ENCODE measurements at places on chromosomes 5 and 9.

DNA sequence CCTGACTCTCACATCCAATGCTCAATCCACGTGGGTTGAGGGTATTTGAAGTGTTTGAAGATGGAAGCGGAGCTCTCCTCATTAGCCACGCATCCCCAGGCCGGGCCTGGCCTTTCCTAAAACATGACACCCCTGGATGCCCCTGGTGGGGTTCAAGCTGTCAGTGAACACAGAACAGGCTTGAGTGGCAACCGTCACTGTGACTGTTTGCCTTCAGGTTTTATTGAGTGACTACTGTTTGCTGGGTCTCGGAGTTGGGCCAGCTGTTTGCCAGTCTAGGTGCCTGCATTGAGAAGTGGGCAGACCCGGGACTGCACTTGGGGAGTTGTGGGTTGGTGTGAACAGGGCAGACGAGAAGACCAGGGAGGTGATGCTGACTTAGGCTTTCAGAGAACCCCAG is 7.8 kb upstream of the OLFM1 start:
- DNase-seq: no peak

GRCh38 chr5:36723912-36724311 is 117.5 kb downstream of the SLC1A3 start:
- DNase-seq: no peak

- DNase-seq: no peak
These were observed 210.5 kb downstream of the PJA2 start for GRCh38 chr5:109199289-109199688.

GRCh38 chr9:91303741-91304415 is 57.8 kb downstream of the AUH start:
- no peak for DNase-seq

GRCh38 chr5:160788102-160788660 is 63.8 kb downstream of the ATP10B start:
- no peak for DNase-seq

DNA sequence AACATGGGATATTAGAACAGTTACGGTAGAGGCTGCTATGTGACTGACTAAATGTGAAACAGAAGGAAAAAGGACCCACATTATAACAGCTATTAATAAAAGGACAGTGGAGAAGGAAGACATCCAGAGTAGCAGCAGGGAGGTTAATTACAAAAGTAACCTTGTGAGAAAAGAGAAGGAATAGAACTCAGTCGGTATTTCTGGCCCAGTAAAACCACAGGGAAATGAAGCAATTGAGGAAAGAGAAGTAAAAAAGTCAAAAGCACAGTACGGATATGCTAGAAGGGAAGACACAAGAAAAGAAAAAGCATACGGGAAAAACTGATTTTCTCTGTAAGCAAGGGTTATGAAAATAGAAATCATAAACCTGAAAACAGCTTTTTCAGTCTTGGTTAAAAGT is 164.7 kb downstream of the RFX3 start:
- no peak for DNase-seq

DNA sequence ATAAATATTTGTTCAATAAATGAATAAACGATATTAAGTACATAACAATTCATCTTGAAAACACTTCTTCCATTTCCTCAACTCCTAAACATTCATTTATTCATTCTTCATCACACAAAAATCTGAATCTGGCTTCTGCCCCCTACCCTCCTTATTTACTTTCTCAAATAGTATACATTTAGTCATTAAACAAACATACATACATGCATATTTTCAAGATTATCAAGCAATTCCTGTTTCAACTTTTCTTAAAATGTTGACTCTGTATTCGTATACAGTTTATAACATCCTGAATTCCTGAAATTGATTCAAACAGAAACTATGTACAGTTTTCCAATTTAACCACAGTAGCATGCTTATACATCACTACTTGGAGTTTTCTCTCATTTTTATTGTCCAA is 129.0 kb downstream of the MUSK start:
- DNase-seq: no peak

DNA sequence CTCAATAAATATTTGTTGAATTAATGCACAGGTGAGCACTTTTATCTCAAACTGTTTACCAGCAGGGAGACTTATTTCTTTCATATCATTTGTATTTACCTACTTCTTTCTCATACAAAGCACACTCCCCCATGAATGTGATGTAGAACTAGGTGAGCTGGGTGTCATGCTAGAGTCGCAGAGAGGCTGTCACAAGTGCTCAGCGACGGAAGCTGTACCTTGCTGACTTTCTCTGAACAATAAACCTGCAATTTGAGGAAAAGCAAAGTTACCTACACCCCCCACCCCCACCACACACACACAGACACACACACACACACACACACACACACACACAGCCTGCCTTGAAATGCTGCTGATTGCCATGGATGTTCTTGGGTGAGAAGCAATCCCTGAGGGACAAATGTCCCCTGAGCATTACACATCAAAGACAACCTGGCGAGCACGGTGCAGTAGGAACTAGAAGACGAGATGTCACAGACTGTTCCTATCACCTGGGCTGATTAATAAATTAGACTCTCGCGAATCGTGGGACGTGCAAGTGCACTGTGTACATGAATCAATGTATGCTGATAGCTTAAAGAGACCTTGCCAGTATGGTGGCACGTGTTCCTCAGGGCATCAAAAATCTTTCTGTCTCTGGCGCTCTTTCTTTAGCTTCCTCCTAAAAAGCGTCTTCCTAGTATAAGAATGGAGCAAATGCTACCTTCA is 66.1 kb downstream of the BRINP1 start:
- no peak for DNase-seq

DNA sequence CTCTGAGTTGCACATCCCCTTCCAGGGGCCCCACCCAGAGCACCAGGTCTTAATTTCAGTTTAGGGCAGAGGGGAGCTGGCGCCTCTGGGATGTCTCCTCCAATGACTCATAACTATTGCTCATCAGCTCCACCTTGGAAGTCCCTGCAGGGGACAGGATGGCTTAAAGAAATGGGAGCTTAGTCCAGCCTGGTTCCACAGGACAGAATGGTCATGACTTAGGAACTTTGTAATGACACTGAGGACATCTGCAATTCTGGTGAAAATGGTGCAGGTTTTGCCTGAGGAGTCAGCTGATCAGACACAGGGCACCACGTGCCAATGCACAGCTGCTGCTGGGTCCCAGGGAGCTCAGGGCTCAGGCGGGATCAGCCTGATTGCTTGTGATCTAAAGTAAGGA is 16.4 kb upstream of the PPP1R26 start:
- no peak for DNase-seq

- DNase-seq: no peak
These were observed 100.3 kb downstream of the AUH start for GRCh38 chr9:91261417-91261816.

DNA sequence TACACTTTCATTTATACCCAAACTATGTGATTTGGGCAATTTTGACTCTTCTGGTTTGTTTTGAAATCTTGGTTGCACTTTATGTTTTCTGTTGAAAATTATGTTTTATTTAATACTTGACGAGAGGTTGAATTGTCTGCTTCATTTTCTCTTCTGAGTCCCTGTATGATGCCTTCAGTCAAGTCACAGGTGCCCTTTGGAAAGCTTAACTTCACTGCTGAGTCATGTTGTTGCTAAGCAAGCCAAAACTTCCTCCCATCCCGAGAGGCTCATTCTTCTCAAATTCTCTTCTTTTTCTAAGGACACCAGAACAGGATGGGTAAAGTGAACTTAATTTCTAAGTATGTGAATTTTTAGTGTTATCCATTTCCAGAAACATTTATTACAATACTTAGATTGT is 455.3 kb upstream of the PTGER4 start:
- DNase-seq: no peak

Data from GM18507 (cell line).